NCI-H1694 treated with DMSO at 0.1 percent for 48 hours (cell line): ENCODE measurements at places on chromosomes 3 and 15.

DNA sequence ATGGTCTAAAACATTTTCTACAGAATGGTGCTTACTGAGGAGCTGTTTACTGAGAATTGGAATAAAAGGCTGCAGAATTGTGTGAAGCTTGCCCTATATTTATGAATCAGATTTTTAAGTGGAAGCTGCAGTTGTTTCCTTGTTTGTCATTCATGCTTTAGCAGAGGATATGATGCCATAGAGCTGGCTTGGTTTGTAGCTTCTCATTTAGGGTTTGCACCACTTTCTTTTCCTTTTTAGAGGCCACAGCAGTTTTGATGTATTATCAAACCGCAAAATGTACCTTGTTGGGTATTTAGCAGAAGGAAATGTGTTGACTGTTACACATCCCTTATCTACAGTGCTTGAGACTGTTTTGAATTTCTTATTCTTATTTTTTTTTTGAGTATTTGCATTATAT is 66.2 kb downstream of the RASA2 start:
- DNase-seq, result no peak

DNA sequence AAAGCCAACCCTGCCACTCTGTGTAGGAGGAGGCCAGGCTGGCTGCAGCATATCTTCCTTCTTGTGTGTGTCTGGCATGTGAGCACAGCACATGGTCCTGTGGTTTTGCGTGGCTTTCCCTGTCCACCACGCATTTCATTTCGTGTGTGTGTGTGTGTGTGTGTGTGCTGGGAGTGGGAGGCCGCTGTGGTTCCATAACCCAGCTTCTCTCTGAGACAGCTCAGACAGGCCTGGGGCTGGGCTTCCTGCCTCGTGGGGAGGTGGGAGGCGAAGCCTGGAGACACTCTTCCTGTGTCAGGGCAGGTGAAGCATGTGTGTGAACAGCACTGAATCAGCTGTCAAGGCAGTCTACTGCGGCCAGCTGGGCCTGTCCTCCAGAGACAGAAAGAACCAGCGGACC is 16.0 kb upstream of the MRPS22 start:
- DNase-seq, result no peak

- no peak for DNase-seq
Measured at GRCh38 chr3:34239287-34239686, 440.9 kb downstream of the PDCD6IP start.

DNA sequence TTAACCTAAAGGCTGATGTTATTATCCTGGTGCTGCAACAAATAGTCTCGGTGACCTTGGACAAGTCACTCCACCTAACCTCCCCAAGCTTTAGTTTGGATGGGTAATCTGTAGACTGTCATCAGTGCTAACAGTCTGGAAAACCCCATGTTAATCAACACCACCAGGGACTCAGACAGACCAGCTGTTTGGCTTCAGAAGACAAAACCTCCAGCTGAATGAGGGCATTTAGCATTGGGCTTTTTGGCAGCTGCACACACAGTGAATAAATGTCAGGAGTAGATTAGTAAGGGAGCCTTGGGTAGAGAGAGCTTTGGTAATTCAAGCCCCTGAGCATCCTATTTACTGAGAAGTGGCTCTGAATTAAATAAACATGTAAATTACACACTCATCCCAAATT is 24.9 kb upstream of the C3orf80 start:
- no peak for DNase-seq
